ENCODE measurements at places on chromosomes 1 and 21.

GRCh38 chr1:225044258-225044657 lies 114.8 kb downstream of the DNAH14 start:
- DNase-seq, result no peak

DNA sequence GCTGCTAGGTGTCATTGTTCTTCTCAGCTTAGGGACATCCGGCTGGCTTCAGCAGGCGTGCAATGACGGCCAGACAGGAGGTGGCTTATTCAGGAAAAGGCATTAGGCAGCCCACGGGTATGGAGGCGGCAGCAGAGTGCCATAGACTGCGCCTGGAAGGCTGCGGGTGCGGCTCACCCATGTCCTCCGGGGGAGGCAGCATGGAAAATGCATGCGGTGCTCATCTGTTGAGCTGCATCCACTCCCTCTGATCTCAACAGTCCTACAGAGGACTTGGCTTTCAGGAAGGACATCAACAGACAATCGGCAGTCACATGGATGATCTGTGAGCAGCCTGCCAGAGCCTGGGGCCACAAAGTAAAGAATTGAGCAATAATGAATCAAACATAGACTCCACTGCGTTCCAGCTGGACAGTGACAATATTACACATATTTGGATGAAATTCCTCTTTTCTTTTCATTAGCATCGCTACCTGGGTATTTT lies 42.9 kb downstream of the UMODL1 start:
- peak; percentile 26 for DNase-seq

DNA sequence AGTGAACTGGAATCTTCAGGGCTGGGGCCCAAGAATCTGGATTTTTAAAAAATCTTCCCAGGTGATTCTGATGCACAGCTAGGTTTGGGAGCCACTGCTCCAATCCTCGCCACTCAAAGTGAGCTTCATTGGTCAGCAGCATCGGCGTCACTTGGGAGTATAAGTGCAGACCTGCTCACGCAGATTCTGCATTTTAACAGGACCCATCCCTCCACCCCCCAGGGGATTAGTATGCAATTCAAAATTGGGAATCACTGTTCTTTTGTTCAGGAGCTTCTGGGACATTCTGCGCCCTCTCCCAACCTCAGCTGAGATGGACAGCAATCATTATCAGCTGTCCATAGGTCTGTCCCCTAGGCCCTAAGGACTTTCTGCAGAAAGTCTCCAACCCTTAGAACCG lies 53.5 kb downstream of the LGR6 start:
- DNase-seq, result no peak

- peak; percentile 39 for DNase-seq
Observed at GRCh38 chr1:100463791-100464424, 74.0 kb upstream of the GPR88 start.

GRCh38 chr1:164802529-164803282 lies 243.7 kb downstream of the PBX1 start:
- DNase-seq, result no peak

DNA sequence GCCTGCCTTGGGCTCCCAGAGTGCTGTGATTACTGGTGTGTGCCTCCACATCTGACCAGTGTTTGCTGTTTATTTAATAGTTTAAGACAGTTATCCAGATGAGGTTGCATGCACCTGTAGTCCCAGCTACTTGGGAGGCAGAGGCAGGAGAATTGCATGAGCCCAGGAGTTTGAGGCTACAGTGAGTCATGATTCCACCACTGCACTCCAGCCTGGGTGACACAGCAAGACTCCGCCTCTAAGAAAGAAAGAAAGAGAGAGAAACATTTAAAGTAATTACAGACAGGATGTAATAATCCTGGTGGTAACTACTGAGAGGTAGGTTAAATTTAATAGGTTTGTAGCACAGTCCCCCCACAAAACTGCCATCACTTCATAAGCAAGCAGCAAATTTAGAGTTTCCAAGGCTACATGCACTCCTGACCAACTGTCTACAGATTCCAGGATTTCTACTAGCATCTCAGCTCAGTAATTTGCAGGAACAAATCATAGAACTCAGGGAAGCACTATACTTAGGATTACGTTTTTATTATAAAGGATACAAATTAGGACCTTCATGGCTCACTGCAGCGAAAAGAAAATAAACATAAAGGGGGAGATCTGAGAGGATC lies 89.6 kb downstream of the PKN2 start:
- DNase-seq, result peak; percentile 33

DNA sequence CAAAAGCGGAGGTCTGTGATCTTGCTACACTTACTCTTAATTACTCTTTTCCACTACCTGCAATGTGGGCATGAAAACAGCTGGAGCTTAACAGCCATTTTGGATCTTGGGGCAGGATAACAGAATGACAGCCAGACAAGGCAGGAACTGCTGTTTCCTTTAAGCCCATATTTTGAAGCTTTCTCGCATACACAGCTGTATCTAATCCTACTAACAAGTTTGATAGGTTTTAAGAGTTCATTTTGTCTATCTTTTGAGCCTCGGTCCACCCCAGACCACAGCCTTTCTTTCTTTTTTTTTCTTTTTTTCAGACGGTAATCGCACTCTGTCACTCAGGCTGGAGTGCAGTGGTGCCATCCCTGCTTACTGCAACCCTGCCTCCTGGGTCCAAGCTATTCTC lies 42.4 kb upstream of the CRB1 start:
- no peak for DNase-seq
